Lung (tissue), 17 donors: ENCODE measurements at places on chromosomes 1 and 21. TPM values are rescaled to one million over a fixed set of nuclear protein-coding genes. Genes with fewer than 3 reads are reported as not detected.

The ALX3 gene
- not detected for total RNA-seq

DNA sequence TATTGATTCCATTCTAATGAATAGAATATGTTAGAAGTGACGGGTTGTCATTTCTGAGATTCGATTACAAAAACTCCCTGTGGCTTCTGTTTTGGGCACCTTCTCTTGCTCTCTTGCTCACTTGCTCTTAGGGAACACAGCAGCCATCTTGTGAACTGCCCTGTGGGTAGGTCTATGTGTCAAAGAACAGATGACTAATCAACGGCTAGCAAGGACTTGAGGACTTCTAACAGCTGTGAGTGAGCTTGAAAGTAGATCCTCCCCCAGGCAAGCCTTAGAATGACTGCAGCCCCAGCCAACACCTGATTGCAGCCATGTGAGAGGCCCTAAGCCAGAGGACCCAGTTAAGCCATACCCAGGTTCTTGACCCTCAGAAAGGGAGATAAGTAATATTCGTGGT is 49.3 kb downstream of the AZIN2 start:
- DNase-seq: no peak

- DNase-seq: no peak
These were observed 55.2 kb upstream of the IPO9 start for GRCh38 chr1:201773764-201774163.

- DNase-seq: peak; percentile 60
These were observed 131.8 kb upstream of the SGIP1 start for GRCh38 chr1:66402194-66402593.

The CLEC20A gene
- not detected for total RNA-seq

DNA sequence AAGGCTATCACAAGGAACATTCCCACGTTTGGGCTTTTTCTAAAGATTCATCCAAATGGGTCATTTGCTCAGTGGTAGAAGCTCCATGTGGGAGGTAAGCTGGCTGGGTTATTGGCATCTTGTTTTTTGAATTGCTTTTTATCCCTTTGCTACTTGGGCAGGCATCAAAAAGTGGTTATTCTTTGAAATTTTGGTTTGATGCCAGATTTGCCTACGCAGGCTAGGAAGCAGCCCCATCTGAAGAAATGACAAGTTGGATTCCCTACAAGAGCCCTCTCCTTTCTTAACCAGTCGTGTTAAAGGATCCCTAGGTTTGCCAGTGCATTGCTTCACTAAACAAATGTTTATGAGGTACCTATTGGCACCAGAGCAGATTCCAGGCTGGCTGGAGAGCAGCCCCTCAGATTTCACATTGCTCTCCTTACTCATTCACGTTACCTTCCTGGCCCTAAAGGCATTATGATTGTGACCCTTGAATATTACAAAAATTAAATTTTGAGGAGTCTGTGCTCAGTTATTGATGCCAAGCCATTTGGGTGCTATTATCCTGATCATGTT is 38.8 kb downstream of the ARID1A start:
- DNase-seq: no peak

The S100A7 gene
- total RNA-seq: not detected

- DNase-seq: peak; percentile 58
These were observed 21.5 kb upstream of the STMN1 start for GRCh38 chr1:25927521-25928265.

GRCh38 chr21:40200946-40201345 is 333.7 kb downstream of the PCP4 start:
- no peak for DNase-seq

GRCh38 chr1:229342656-229343569 is at the start of gene CCSAP:
Gene CCSAP (minus strand): TSS chr1:229343047. CDS start chr1:229342465, 582 bp downstream.
- DNase-seq: peak; percentile 52

The RNU1-4 gene
- under 0.01 TPM for total RNA-seq

The GPR161 gene
- total RNA-seq: 8.4 TPM

DNA sequence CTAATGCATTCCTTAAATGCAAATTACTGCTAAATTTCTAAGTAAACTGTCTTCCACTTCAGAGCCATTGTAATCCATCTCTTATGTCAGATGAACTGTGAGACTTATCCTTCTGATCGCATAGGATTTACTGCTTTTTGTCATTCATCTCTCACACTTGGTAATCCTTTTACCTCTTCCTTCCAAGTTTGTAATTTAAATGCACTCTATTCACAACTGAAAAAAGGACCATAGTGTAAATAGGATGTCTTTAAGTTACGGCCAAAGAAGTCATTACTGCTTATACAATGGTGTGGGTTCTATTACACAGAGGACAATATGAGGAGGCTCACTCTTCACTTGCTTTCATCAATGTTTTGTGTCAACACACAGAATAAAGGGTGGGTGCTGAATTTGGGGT is 393.3 kb downstream of the PTBP2 start:
- no peak for DNase-seq

GRCh38 chr1:235404190-235404589 is 37.0 kb downstream of the TBCE start:
- DNase-seq: no peak

DNA sequence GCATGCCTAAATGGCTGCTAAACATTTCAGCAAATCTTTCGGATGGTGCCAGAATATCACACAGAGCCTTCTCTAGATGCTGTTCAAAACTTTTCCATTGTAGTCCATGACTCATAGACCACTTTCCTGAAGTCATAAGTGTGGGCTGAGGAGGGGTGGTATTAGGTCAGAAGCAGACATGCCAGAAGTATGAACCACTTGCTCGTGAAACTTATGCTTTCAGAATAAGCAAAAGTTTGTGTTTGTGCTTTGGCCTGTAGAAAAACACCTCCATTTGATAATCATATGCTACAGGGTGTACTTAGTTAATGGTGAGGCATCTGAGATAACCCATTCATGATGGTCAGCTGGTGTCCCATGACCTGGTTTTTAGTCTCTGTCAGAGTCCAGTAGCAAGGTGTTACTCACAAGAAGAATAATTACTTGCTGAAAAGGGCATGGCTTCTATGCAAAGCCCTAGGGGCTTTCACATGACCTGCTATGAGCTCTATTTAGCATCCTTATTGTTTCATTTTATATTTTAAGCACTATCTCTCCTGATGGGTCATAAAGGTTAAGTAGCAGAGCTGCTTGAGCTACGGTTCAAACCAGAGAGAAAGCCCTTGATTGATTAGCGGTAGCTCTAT is 183.1 kb upstream of the IVNS1ABP start:
- DNase-seq: no peak

DNA sequence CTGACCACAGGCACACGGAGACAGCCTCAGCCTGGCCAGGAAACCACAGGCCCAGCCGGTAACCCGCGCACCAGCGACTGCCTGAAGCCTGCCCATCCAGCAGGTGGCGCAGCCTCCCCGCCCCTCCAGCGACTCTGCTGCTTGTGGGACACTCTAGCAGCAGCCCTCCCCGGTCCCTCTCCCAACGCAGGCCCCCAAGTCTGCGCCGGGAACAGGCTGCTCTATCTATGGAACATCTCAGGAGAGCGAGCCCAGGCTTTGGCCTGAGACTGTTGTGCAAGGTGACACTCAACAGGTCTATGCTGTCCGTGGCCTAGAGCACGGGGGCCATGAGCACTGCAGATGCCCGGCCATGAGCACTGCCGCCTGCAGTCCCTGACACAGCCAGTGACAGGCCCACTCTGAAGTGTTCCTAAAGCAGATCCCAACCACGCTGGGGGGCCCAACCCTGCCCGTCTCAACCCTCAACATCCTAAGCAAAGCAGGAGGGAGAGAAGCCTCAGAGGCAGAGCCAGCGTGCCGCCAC is 28.4 kb downstream of the WDR4 start:
- DNase-seq: no peak

The KCNK2 gene
- 0.28 TPM for total RNA-seq

- DNase-seq: no peak
These were observed 52.2 kb downstream of the KCND3 start for GRCh38 chr1:111937147-111937725.

DNA sequence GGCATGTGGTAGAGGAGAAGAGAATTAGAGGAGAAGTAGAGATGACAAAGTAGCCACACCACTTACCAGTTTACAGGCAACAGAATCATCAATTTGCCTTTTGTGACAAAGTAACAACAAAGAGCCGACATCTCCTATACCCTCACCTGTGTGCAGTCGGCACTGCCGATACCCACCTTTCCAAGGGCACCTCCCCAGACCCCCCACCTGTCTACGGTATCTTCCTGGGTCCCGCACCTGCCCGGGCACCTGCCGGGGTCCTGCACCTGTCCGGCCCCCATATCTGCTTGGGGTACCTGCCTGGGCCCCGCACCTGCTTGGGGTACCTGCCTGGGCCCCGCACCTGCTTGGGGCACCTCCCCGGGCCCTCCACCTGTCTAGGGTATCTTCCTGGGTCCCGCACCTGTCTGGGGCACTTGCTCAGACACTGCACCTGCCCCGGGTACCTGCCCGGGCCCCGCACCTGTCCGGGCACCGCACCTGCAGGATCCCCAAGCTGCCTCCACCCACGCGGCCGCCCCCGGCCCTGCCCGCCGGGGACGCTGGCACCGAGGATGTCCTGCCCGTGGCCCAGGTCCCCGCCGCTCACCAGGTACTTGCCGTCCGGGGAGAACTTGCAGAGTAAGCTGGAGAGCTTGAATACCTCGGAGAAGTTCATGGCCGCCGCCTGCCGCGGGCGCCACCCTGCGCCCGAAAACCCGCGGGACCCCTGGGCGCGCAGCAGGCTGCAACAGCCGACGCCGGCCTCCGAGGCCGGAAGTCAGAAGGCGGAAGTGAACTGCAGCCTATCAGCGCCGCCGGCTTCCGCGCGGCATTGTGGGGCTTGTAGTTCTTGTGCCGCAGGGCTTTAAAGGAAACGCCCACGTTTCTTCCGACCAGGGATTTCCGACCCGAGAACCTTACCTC is at the start of gene WRAP73:
WRAP73 (minus strand) TSS at position 762 of the 906 bp plus-strand sequence; CDS start at position 658, 104 bp downstream.
- peak; percentile 91 for DNase-seq

The SYPL2 gene
- 0.31 TPM for total RNA-seq

The NUDT17 gene
- total RNA-seq: 3.9 TPM

GRCh38 chr1:23401313-23401712 is 23.2 kb downstream of the TCEA3 start:
- DNase-seq: no peak

DNA sequence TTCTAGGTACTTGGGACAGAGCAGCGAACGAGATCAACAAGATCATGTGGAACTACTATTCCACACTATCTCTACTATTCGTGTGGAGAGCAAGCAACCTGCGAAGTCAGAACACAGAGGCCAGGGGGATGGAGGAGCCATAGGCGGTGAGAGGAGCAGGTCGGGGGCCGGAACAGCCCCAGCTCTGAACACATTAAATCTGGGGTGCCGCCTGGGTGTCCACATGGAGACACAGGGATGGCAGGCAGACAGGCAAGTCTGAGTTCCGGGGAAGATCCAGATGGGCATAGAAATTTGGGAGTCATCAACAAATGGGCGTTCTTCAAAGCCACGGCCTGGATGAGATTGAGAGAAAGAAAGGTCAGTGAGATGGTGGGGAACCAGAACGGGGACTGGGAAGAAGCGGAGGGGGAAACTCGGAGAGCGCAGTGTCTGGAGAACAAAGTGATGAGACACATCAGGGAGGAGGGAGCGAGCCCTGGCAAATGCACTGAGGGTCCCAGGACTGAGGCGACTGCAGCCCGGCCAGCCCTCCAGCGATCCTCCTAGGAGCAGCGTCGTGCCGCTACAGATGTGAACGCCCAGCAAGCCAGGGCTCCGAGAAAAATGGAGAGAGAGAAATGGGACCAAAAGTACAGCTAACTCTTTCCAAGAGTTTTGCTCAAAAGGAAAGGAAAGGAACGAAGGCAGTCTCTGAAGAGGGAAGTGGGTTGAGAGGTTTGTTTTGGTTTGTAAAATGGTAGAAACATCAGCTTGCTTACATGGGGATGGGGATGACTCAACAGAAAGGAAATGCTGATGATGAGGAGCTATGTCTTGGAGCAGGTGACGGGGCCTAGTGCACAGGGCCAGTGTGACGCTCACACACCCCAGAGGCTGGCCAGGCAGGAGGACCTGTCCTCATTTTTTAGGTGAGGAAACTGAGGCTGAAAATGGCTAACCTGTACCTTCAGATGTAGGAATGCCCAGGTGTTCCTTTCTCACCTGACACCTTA is 84.5 kb downstream of the GLIS1 start:
- DNase-seq: no peak

The LAX1 gene
- total RNA-seq: 1.0 TPM

DNA sequence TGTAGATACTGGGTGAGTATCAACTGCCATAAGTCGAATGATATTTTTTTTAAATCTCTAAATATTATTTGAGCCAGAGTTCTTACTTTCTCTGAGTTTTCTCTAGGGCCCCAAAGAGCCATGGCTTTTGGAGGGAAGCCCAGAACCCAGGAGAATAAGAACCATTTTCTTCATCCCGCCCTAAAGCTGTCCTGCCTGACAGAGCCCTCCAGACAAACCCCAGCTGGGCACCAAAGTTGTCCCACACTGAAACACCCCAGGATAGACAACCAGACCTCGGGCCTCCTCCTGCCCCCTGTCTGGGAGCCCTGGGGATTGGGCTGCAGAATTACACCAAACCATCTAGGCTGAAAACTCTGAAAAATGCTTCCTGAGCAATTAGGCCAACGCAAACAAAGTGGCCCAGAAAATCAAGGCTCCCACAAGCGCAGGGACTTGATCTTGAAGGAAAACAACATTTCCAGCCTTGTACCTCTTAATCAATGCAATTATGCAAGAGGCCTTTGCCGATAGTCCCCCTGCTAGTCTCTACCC is 113.1 kb downstream of the RRAGC start:
- DNase-seq: peak; percentile 78

DNA sequence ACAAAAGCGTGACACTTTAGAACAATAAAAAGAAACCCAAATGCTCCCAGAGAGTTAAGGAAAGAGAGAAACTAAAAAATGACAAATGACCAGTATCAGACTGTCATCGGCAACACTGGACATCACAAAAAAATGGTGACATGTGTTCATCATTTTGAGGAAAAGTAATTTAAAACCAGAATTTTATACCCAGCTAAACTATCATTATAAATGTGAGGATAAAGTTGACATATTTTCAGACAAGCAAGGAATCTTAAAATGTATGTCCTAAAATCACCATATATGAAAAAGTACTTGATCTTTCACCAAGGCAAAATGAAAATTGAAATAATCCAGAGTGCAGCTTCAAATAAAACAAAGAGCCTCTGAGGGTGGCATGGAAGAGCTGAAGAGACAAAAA is 1.3 kb upstream of the KRTAP10-11 start:
- no peak for DNase-seq

The GMEB1 gene
- 11.6 TPM for total RNA-seq

- peak; percentile 98 for DNase-seq
These were observed at the start of gene PLPP3 for GRCh38 chr1:56578963-56579875. Gene PLPP3 (minus strand): TSS chr1:56579563. CDS start chr1:56579016, 547 bp downstream.

The CFAP74 gene
- total RNA-seq: 20.8 TPM

The ACTL8 gene
- not detected for total RNA-seq

The SLC2A5 gene
- 2.8 TPM for total RNA-seq

DNA sequence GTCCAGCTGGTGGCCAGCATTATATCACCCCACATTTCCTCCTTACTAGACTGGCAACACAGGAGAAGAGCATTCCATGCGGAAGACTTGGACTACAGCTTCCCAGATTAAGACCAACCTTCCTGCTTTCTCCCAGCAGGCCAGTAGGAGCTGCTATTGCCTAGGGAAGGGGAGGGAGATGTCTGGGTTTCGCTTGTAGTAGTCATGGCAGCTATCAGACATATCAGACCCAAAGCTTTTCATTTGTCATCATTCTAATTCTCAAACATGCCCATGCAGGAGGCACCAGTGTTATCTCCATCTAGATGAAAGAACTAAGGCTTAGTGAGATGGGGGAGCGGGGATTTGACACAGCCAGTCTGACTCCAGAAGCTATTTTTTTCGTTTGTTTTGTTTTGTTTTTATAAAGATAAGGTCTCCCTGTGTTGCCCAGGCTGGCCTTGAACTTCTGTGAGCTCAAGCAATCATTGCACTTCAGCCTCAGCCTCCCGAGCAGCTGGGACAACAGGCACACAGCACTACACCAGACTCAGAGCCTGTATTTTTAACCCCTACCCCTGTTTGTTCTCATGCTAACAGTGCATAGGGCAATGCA is 4.5 kb downstream of the PLA2G2A start:
- DNase-seq: peak; percentile 63

- DNase-seq: no peak
These were observed 4.7 kb upstream of the TINAGL1 start for GRCh38 chr1:31571340-31572295.
